ENCODE measurements at places on chromosomes 2 and 18. TPM values are rescaled to one million over a fixed set of nuclear protein-coding genes. Genes with fewer than 3 reads are reported as not detected.

DNA sequence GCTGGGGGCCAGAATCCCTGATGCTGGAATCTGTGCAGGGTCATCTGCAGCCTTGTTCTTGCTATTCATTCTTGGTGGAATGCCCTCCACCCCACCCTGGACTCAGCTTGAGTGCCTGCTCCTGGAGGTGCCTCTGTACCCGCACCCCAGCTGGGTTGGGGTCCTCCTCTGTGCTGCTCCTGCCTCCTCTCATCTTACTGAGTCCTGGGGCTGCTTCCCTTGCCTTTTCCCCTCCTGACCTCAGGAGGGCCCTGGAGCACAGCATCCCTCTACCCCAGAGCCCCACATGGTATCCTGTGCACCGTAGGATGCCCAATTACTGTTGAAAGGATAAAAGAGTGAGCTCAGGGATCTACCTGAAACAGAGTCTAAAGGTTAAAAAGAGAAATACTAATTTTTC, 81.6 kb downstream of the CIB4 start:
- peaks cover 15% of the 10 kb centered on the region for H3K4me1 ChIP-seq
- H3K36me3 ChIP-seq: no peaks in the 10 kb centered on the region
- no peaks in the 10 kb centered on the region for H3K27me3 ChIP-seq

DNA sequence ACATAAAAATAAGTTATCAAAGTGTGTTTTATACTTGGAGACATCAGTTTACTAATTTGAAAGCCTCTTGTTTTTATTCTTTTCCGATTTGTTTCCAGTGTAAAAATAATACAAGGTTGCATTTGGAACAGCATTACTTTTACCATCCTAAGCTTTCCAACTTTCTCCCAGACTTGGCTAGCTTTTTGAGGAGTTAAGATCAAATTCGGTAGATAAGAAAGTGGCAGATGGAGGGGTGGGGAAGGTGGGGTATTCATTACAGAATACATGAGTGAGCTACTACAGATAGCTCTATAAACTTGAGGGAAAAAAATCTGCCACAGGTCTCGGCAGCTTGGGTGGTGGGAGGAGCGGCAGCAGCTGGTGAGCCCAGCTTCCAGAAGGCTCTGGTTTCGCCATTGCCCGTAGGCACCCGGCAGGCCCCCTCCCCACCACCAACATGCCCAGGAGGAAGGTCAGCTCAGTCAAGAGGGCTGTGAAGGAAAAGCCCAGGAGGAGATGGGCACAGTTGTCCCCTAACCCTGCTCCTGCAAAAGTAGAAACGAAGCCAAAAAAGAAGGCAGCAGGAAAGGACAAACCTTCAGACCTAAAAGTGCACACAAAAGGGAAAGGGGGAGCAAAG, 18.6 kb upstream of the RMC1 start:
- no peak for DNase-seq
- H3K36me3 ChIP-seq: no peaks in the 10 kb centered on the region
- H3K4me3 ChIP-seq: no peak overlapping the region
- no peak overlapping the region for H3K27ac ChIP-seq
- no peaks in the 10 kb centered on the region for H3K4me1 ChIP-seq

GRCh38 chr2:160564591-160564990, 71.0 kb upstream of the RBMS1 start:
- no peaks in the 10 kb centered on the region for H3K36me3 ChIP-seq
- DNase-seq: no peak
- H3K4me1 ChIP-seq: no peaks in the 10 kb centered on the region
- H3K27ac ChIP-seq: no peak overlapping the region
- H3K4me3 ChIP-seq: no peak overlapping the region

DNA sequence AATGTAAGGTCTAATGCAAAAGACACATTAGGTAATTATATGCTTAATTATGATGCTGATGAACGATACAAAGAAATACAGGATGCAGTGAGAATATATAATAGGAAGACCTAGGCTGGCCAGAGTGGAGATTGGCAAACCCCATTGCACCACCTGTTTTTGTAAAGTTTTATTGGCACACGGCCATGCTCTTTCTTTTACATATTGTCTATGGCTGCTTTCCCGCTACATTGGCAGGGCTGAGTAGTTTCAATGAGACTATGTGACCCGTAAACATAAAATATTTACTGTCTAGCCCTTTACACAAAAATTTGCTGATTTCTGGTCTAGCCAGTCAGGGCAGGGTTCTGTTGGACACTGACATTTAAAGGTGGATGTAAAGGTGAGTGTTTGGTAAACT, 5.4 kb downstream of the SEC11C start:
- DNase-seq: no peak
- H3K27ac ChIP-seq: no peak overlapping the region
- no peaks in the 10 kb centered on the region for H3K27me3 ChIP-seq
- H3K4me1 ChIP-seq: no peaks in the 10 kb centered on the region

GRCh38 chr2:38498045-38498481, 104.7 kb downstream of the HNRNPLL start:
- no peaks in the 10 kb centered on the region for H3K27me3 ChIP-seq
- DNase-seq: no peak
- no peak overlapping the region for H3K4me3 ChIP-seq
- no peaks in the 10 kb centered on the region for H3K4me1 ChIP-seq
- H3K36me3 ChIP-seq: no peaks in the 10 kb centered on the region

DNA sequence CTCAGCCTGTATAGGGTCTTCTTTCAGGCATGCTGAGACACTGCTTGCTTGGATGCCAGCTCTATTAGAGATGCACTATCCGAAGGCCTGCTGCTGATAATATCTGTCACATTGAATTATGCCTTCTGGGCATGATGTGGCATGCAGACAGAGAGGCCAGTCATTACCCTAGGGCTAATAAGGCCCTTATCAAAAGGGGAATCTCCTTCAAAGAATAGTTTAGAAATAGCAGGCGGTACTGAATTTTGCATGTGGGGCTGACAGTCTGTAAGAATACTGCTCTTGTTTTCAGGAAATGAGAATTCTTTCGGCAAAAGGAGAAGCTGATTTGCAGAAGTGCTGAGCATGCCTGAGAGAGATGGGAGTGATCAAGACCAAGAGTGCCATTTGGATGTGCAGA, 13.1 kb upstream of the LHCGR start:
- DNase-seq: no peak
- H3K27me3 ChIP-seq: no peaks in the 10 kb centered on the region
- no peaks in the 10 kb centered on the region for H3K36me3 ChIP-seq

DNA sequence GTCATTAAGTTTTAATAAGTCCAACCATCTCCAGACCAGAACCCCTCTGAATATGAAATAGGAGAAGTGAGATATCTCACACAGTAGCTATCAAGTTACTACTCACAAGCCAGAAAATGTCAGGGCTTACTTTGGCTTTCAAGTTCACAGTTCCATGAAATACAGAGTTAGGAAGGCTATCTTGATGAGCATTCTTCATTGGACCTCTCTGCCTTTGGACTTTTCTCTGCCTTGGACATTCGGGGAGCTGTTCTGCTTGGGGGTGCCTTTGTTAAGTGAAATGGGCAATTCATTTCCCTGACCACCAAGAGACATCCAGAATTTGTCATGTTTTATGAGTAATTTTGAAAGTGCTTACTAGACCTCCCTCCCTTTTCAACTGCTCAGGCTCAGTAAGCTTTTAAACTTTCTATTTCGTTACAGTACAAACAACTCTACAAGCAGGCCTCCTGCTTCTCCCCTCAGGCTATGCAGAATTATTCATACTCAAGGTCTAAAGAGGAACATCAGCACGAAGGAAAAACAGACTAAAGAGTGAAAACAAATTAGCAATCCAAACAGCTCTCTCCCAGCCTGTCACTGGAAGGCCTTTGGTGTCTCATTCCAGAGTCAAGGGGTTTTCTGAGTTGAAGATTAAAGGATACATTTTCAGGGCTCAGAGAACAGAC, 95.3 kb downstream of the MREG start:
- DNase-seq: no peak
- H3K27me3 ChIP-seq: no peaks in the 10 kb centered on the region
- H3K36me3 ChIP-seq: no peaks in the 10 kb centered on the region
- H3K27ac ChIP-seq: no peak overlapping the region

- H3K4me3 ChIP-seq: no peak overlapping the region
- no peak for DNase-seq
- H3K4me1 ChIP-seq: no peaks in the 10 kb centered on the region
- H3K36me3 ChIP-seq: no peaks in the 10 kb centered on the region
- H3K27me3 ChIP-seq: no peaks in the 10 kb centered on the region
- no peak overlapping the region for H3K27ac ChIP-seq
Measured at GRCh38 chr2:43318791-43319190, 92.4 kb upstream of the ZFP36L2 start.

- no peak overlapping the region for H3K27ac ChIP-seq
- no peaks in the 10 kb centered on the region for H3K27me3 ChIP-seq
- DNase-seq: no peak
- no peaks in the 10 kb centered on the region for H3K4me1 ChIP-seq
- H3K36me3 ChIP-seq: no peaks in the 10 kb centered on the region
- no peak overlapping the region for H3K4me3 ChIP-seq
Measured at GRCh38 chr2:106563195-106563594, 76.0 kb downstream of the CD8B2 start.

The CNDP1 gene
- total RNA-seq: not detected

The CFC1 gene
- total RNA-seq: not detected

The VWC2L gene
- not detected for total RNA-seq

The SH3BP4 gene
- total RNA-seq: 16.5 TPM

The MYO5B gene
- total RNA-seq: 213 TPM

Data from Peyer's patch (tissue), 4 donors.